ENCODE measurements at places on chromosomes 5 and 9.

DNA sequence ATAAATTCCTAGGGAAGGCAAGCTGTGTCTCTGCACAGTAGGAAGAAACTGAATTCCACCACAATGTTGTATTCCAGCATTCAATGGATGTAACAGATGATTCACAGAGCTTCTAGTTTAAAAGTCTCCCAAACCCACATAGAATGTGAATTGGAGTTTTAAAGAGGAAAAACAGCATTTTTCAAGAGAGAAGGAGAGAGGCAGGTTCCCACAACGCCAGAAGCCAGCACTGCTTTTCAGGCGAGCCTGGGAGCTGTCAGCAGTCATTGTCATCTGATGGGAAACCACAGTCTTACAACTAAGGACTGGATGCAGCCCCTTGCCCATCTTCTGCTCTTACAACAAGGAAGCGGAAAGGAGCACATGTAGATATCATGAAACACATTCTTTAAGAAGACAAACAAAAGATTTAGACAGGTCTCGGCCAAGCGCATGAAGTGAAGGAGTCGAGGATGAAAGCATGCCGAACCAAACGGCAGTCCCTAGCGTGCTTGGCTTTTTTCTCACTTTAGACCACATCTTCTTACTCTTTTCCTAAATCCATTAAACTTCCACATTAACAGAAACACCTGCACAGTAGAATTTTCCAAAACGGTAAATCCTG is 638 bp downstream of the DIRAS2 start:
- no peak for DNase-seq

GRCh38 chr5:80296121-80296520 is 23.7 kb upstream of the SPZ1 start:
- no peak for DNase-seq

DNA sequence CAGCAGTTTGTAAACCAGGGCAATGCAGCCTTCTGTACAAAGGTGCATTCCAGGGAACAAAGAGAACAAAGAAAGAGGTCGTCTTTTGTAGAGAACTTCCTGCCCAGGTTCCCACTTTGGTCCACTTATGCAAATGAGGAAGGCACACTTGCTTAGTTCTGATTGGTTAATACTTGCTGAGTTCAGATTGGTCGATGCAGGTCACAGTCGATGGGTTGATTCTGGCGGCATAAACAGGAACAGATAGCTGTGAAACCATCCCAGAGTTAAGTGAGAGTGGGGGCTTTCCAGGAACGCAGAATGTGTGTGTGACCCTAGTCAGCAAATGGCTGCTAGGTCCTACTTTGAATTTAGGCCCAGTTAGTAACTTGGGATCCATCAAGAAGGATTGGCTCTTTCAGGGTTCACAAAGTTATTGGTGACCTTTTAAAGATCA is 1.8 kb upstream of the ADAMTS13 start:
- peak; percentile 29 for DNase-seq

DNA sequence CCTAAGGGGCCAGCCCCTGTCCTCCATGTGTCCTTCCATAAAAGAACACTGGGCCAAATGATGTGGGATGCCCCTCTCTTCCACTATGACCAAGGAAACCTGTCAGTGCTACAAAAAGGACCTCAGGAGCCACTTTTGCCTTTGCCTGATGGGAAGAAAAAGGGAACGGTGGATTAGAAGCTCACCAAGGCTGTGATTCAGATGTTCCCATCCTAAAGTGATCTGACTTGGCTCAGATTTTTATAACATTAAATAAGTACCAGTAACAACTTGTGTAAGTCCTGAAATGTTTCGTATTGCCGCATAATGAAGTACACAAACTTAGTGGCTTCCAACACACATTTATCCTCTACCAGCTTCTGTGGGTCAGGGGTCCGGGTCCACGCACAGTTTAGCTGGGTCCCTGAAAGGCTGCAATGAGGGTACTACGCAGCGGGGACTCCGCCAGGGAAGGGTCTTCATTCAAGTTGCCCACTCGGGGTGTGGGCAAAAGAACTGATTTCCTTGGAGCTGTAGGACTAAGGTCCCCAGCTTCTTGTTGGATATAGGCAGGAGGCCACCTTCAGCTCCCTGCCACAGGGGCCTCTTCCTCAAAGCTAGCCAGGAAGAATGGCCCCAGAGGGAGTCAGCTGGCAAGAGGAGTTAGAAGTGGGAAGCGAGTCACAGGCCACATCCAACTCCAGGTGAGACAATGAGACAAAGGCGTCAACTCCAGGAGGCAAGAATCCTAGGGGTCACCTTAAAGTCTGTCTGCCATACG is 60.4 kb downstream of the RAPGEF1 start:
- DNase-seq = no peak

DNA sequence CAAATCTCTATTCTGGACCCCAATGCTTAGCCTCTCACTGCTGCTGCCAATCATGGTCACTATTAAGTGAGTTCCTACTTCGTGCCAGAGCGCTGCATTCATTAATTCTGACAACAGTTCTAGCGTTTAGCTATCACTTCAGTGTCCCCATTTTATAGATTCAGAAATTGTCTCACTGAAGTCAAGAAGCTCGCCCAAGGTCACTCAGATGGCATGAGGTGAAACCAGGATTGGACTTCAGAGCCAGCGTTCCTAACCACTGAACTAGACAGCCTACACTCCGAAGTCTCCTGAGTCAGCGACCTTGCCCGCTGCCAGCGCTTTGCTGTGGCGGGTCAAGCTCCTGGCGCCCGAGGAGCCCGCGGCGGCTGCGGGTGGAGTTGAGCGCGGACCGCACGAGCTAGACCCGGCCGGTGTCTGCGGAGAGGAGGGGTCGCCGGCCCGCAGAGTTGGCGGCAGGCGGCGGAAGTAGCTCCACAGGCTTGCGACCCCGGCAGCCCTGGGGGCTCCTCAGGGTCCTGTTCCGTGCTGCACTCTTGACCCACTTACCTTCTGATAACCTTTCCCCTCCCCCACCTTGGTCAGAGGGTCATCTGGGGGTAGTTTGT is 2.1 kb upstream of the GABRB2 start:
- no peak for DNase-seq

GRCh38 chr5:68533571-68534084 is 318.1 kb downstream of the PIK3R1 start:
- DNase-seq = no peak

DNA sequence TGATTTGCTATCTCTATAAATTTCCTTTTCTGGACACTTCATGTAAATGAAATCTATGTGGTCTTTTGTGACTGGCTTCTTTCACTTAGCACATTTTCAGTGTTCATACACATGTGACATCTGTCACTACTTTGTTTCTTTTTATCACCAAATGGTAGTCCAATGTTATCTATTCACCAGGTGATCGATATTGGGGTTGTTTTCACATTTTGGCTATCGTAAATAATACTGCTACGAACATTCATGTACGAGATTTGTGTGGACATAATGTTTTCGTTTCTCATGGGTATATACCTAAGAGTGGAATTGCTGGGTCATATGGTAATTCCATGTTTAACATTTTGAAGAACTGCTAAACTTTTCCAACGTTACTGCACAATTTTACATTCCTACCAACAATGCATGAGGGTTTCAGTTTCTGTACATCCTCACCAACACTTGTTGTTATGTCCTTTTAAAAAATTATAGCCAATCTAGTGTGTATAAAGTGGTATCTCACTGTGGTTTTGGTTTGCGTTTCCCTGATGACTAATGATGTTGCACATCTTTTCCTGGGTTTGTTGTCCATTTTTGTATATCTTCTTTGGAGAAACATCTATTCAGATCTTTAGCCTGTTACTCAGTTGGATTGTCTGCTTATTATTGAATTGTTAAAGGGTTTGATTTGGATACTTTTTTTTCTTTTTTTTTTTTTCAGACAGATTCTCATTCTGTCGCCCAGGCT is 263.0 kb downstream of the PDZD2 start:
- no peak for DNase-seq

- DNase-seq = no peak
These were observed 203.7 kb upstream of the MSX2 start for GRCh38 chr5:174520420-174521396.

GRCh38 chr5:125812651-125813050 is 610.6 kb upstream of the GRAMD2B start:
- DNase-seq = no peak

- DNase-seq = no peak
These were observed 13.8 kb upstream of the CTSL start for GRCh38 chr9:87711857-87712800.

DNA sequence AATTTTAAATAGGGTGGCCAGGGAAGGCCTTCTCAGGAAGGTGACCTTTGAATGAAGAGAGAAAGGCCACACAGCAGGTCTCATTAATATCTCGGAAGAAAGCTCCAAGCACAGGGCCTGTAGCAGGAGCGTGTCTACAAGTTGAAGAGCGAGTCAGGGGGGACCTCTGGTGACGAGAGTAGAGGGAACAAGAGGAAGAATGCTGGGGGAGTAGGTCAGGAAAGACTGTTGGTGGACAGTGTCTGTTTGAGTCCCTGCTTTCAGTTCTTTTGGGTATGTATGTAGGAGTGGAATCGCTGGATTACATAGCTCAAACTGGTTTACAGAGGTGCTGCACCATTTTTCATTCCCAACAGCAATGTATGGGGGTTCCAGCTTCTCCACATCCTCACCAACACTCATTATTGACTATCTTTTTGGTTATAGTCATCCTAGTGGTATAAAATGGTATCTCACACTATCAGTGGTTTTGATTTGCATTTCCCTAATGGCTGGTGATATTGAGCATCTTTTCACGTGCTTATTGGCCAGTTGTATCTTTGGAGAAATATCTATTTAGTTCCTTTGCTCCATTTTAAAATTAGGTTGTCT is 55.8 kb downstream of the NUP214 start:
- DNase-seq = no peak

DNA sequence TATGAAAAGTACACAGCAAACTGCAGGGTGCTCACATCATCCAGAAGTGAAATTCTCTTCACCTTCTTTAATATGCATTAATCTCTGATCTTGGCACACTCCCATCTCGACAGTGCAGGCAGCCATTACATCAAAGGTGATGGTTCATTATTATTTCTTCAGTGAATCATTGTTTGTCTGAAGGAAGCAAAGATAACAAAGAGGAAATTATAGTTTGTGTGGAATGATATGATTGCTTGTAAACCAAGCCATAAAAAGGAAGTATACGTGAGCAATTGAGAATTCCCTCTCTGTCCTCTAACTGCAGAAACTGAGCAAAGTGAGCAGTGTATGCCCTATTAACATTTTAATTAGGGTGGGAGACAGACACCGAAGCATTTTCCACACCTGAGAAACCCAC is 171.6 kb upstream of the PPP1R2B start:
- no peak for DNase-seq

- no peak for DNase-seq
These were observed 149.7 kb upstream of the SV2C start for GRCh38 chr5:75933489-75933888.

DNA sequence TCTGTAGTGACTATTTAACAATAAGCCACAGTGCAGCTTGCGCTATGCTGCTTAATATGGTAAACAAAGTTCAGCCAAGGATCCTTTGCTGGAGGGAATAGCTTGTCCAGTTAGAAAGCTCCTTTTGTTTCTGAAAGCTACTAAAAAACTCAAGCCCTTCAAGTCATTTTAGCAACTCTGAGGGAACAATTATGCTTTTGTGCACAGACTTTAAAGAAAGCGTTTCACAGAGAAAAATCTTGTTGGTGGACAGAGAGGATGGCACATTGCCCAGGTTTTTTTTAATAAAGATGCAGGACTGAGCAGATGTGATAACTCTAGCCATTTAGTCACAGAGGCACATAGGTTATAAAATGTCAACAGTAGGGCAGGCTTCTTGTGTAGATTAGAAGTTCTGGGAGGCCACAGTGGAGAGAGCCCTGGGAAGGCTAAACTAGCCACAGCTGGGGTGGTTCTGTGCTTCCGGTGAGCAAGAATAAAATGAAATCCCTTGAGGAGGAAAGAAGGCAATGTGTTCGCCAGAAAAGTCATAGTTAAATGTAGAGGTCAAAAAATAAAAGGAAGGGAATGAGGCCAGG is 63.4 kb downstream of the ALDH7A1 start:
- DNase-seq = no peak

DNA sequence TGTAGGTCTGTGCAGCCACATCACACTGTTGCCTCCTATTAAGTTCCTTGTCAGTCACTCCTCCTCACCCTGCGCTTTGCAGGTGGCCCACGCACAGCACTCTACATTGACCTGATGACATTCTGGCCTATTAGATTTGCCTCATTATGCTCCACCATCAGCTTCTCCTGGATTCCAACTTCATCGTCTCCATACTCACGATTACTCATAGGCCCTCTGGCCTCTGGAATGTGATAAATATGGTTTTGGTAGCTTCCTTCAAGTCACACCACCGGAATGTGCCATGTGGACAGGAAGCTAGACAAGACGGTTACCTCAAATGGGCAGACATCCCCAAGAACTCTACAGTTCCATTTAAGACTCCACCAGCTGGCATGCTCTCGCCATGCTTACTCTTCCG is 158.0 kb upstream of the LHFPL2 start:
- DNase-seq = no peak

GRCh38 chr9:5395428-5395827 is 42.3 kb downstream of the PLGRKT start:
- no peak for DNase-seq

DNA sequence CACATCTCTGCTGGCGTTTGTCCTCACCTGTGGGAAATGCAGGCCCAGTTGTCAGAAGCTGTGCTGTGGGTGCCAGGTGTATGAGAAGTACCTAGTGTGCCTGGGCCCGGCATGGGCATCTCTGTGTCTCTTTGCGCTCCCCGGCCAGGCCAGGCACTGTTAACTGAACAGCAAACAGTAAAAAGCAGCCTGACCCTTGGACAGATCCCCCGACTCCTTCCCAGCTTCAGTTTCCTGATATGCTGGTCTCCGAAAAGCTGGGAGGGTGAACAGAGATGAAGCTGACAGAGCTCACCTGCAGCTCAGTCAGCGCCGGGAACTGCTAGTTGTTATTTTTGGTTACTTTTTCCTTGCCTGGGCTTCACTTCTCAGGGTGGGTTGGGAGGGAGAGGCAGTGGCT is 28.9 kb downstream of the RXRA start:
- no peak for DNase-seq

DNA sequence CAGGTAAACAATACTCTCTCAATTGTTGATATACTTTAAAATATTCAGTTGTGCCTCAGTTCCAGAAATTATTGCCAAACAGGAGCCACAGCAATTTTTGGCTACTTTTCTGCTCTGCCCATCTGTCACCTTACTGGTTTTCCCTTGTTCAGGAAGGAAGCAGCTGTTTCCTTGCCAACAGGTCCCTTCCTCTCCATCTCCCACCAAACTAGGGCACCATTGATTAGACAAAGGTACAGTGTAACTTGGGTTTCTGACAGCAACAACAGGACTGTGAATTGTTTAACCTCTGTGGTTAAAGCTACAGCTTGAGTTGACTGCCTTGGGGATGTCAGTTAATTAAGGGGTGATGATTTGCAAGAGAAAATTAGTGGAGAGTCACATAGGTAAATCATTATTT is 76.9 kb downstream of the PIP5K1B start:
- no peak for DNase-seq

DNA sequence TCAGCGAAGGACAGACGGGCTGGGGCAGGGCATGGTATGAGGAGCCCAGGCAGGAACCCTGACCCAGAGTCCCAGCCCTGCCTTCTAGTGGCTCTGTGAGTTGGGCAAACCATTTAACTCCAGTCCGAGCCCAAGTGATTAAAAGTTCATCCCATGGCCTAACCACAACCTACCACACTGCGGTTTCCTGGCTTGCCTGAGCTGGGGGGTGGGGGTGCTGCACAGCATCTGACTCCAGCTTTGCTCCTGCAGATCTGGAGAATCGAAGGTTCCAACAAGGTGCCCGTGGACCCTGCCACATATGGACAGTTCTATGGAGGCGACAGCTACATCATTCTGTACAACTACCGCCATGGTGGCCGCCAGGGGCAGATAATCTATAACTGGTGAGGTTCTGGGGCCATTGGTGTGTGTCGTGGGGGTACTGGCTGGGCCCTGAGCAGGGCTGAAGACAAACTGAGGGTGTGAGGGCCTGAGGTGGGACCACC is 49.0 kb downstream of the STOM start:
- DNase-seq = peak; percentile 24

- no peak for DNase-seq
These were observed 172.7 kb downstream of the TRIM32 start for GRCh38 chr9:116859763-116860162.
